A549 (cell line): ENCODE measurements at places on chromosomes 1 and 21. TPM values are rescaled to one million over a fixed set of nuclear protein-coding genes. Genes with fewer than 3 reads are reported as not detected.

LIN28A gene
- polyA plus RNA-seq = 0.03 TPM in 1 of 3 replicates, not detected in the others

LEPR gene
- 2.8 to 3.3 TPM (median 3.1 TPM) in 3 replicates for polyA plus RNA-seq

LRRIQ3 gene
- polyA plus RNA-seq = 2.4 to 2.8 TPM (median 2.5 TPM) in 3 replicates

IQGAP3 gene
- 16.0 to 17.0 TPM (median 17.0 TPM) in 3 replicates for polyA plus RNA-seq

MTARC2 gene
- 11.1 to 14.6 TPM (median 13.5 TPM) in 3 replicates for polyA plus RNA-seq

CC2D1B gene
- polyA plus RNA-seq = 15.6 to 18.4 TPM (median 18.2 TPM) in 3 replicates

S100A8 gene
- polyA plus RNA-seq = not detected in 3 replicates

WNT9A gene
- 1.2 TPM in 3 replicates for polyA plus RNA-seq

MPZL1 gene
- 88.7 to 95.5 TPM (median 92.6 TPM) in 3 replicates for polyA plus RNA-seq
